A673 (cell line): ENCODE measurements at places on chromosomes 6 and 20. TPM values are rescaled to one million over a fixed set of nuclear protein-coding genes. Genes with fewer than 3 reads are reported as not detected.

Gene CAGE1
- 0.19 and 0.31 TPM in 2 replicates for total RNA-seq

GRCh38 chr6:53532942-53533341, 12.0 kb downstream of the GCLC start:
- no peak for DNase-seq

GRCh38 chr20:63272105-63273058, at the start of gene ARFGAP1:
Gene ARFGAP1, plus strand, starts transcription at chr20:63272813. Its CDS starts 2,768 bp downstream, at chr20:63275581.
- peak; percentile 93 for DNase-seq

- DNase-seq: no peak
Measured at GRCh38 chr20:48797850-48798747, 29.7 kb downstream of the PREX1 start.

Gene RAMACL
- 0.77 and 2.2 TPM in 2 replicates for total RNA-seq

- no peak for DNase-seq
Measured at GRCh38 chr6:52588087-52588709, 11.3 kb upstream of the TRAM2 start.

Gene TNXB
- total RNA-seq: 11.5 and 13.6 TPM in 2 replicates
